Activated T-helper 2 cell treated with anti-CD3 and anti-CD28 coated beads, Interferon-gamma antibody, Interleukin-2, Interleukin-4, amounts not matched to agents 10 μg/mL and 5 μg/mL and 100 μg/mL, durations not matched to agents 14 hours and 24 hours and 36 hours (primary cell): ENCODE measurements at places on chromosomes 1 and 21.

- DNase-seq = no peak
Measured at GRCh38 chr1:23555986-23556634, 3.2 kb downstream of the ID3 start.

DNA sequence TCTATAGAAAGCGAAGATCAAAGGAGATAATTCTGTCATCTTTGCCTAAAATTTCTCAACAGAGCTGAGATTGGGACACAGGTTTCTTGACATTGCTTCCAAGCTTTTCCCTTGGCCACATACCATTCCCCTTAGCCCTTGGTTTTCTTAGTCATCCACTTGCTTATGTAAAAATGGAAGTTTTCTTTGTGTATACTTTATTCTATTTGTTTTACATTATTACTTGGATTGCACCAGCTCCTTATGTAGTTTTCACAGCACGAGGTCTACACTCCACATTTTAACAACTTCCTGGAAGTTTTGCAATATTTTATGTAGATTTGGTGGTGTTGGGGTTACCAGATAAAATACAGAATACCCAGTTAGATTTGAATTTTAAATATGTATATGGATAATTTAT is 129.8 kb downstream of the PLA2G4A start:
- no peak for DNase-seq

- no peak for DNase-seq
Measured at GRCh38 chr21:37916310-37917051, at the start of gene KCNJ6. Gene KCNJ6 (minus strand): TSS chr21:37916457. CDS start chr21:37840682, 75,775 bp downstream.

GRCh38 chr21:42513151-42513984 is at the start of gene SLC37A1:
Gene SLC37A1 (plus strand): TSS chr21:42513852. CDS start chr21:42518455, 4,603 bp downstream.
- peak; percentile 40 for DNase-seq

DNA sequence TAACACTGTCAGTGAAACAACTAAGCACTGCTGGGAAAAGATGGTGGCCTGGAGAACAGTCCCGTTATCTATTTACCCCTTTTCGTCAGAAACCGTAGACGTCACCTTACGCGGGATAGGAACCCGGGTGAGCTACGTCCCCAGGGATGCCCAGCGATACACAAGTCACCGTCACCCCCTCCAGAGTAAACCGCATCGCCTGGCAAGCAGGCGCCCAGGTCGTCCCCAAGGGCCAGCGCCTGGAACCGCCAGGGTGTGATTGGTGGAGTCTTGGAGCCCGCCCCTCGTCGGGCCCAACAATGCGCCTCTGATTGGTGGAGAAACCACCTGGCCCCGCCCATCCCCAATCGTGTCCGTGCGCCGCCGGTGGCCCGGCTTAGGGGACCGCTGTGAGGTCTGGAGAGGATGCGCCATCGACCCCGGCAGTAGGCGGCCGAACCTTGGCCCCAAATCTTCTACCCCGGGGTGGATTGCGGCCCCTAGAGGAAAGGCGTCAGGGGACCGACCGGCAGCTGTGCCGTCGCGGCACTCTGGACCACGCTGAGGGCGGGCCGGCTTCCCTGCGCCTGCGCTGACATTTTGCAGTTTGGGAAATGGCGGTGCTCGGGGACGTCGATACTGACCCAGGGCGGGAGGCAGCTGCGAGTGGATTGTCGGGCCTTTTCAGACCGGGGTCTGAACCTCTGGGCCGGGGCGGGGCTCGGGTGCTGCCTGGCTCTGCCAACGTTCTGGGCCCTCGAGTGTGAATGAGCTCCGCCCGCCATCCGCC is 34.4 kb downstream of the SLC2A1 start:
- peak; percentile 89 for DNase-seq

DNA sequence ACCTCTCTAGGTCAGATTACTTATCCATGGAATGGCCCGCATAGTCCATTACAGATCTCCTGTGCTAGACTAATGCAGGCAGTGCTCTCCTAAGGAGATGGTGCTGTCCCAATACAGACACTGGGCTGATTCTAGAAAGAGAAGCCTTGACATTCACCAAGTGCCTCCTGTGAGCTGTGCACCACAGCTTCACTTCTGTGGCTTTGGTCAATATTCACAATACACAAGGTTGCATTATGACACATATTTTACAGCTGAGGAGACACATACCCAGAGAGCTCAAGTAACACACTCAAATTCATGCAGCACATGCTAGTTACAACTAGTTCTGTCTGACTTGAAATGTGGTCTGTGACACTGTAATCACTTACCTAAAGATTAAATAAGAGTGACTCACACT is 59.4 kb upstream of the LRRC8B start:
- DNase-seq = no peak

GRCh38 chr1:201503397-201504176 is 3.3 kb downstream of the CSRP1 start:
- no peak for DNase-seq

GRCh38 chr21:39788383-39788782 is 43.4 kb downstream of the IGSF5 start:
- no peak for DNase-seq

- no peak for DNase-seq
Measured at GRCh38 chr1:234897390-234897749, 231.3 kb downstream of the TOMM20 start.

GRCh38 chr21:43764576-43765495 is 11.3 kb downstream of the CSTB start:
- no peak for DNase-seq

GRCh38 chr1:174800876-174801275 is 198.9 kb upstream of the CACYBP start:
- no peak for DNase-seq

GRCh38 chr1:197327776-197328364 is 59.8 kb downstream of the CRB1 start:
- no peak for DNase-seq

DNA sequence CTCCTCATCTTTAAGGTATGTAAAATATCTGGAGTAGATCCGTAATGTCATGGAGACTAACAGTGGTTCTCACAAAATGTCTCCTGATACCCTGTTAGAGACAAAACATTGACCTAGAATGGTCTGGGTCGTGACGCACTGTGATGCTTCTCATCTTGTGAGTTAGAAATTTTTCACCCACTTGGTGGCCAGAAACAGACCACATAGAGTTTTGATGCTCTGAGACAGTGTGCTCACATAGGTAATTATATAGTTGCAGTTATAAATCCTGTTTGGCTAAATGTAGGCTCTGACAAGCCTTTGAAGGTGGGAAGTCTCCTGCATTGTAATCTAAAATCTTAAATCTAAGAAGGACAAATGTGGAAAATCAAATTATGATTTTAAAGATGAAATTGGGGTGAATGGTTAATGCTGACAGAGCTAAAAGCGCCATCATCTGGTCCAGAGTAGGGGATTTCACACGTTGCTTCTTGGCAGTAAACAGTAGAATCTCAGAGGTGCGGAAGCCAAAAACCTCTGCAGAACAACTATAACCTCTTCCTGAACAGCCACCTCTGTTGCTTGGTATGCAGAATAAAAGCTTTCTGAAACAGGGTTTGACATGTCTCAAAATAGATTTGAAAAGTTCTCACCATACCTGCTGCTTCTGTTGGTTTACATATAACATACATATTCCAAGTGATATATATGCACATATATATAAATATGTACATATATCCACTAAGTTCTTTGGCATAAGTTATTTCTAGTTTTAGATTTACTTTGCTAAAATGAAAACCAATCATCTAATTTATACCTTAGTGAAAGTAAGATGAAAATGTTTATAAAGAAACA is 17.1 kb downstream of the RPAP2 start:
- peak; percentile 45 for DNase-seq

DNA sequence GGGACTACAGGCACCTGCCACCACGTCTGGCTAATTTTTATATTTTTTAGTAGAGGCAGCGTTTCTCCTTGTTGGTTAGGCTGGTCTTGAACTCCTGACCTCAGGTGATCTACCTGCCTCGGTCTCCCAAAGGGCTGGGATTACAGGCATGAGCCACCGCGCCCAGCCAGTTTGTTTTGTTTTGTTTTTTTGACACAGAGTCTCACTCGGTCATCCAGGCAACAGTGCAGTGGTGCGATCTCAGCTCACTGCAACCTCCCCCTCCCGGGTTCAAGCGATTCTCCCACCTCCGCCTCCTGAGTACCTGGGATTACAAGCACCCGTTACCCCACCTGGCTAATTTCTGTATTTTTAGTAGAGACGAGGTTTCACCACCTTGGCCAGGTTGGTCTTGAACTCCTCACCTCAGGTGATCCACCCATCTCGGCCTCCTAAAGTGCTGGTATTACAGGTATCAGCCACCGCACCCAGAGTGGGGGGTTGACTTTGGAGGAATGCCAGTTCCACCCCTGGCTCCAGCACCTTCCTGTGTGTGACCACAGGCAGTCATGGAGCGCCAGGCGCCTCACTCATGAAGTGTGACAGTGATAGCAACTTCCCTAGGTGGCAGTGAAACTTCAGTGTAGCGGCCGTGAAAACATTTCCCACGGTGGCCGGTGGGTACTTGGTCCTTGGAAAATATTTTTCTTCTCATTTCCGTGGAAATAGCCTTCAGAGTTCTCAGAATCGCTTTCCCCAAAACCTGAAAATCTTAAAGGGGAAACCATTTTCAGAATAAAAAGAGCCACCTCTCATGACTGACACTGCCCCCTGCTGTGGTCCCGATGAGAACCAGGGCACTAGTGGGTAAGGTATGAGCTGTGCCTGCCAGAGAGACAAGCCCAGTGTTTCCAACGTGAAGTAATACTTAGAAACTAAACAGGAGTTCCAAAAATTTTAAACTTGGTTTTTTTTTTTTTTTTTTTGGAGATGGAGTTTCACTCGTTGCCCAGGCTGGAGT is 48.6 kb downstream of the WDR4 start:
- peak; percentile 7 for DNase-seq

DNA sequence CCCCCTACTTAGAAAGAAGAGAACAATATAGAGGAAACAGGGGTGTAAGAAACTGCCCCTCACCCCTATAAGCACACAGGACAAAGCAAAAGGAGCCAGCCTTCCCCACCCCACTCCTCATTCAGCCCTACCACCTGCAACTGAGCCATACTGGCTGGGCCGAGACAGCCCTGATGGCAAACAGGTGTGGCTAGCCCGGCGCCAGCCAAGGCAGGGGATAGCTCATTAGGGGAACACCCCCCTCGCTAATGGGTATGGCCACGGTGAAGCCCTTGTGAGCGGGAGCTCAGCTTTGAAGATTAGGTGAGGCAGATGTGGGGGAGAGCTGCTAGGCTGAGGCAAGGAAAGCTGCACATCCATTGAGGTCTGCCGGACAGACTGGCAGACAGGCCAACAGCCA is 65.5 kb downstream of the ERI3 start:
- no peak for DNase-seq

DNA sequence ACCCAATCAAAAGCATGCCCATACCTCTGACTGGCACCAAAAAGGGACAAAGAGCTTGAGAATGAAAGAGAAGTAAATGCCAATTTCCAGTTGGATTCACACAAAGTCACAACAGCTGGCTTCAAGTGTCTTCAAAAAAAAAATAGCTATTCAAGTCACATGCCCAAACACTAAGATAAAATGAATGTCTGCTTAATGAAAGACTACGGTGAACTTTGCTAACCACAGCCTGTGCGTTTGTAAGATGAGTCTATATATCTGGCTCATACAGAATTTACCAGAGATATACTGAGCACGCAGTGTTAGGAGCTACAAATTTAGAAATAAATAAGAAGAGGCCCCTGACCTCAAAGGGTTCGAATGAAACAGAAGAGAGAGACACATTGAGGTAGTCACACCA is 73.2 kb downstream of the DAB1 start:
- no peak for DNase-seq

DNA sequence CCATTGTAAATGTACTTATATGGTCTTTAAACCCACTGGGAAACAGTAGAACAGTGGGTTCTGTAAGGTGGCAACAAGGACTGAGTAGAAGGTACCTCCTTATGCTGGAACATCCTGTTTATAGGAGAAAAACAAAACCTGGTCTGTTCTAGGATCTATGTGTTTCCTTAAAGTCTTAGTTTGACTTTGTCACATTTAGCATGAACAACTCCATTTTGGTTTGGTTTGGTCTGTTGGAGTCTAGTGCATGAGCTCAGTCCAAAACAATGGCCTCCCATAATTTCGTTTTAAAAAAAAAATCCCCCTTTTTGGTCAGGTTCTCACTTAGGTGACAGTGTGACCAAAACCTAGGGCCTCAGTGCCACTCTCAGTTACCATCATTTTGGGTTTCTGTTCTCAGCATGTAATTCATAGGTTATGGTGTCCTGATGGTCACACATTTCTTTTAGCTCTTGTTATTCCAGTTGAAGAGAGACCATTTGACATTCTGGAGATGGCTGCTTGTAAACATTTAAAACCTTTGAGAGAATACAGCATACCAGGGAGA is 66.4 kb upstream of the IL12RB2 start:
- DNase-seq = no peak

DNA sequence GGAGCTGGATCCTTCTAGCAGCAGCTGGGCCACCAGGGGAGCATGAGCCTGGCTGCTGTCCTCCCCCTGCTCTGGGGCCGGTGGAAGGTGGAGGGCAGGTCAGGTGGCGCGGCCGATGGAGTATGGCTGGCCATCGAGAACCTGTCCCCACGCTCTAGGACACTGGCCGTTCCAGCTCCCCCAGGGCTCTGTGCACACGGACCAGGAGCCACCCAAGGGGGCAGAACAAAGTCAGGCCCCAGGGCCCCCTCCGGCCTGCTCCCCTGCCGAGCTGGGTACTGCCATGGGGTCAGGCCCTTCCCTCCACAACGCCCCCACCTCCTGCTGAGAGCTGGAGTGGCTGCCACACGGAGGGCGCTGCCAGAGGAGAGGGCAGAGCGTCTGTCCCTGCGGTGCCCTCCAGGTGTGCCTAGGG is 4.5 kb upstream of the PLCH2 start:
- DNase-seq = no peak

GRCh38 chr21:31042080-31042464 is 3.8 kb upstream of the KRTAP19-8 start:
- no peak for DNase-seq

GRCh38 chr1:232372431-232372830 is 257.5 kb downstream of the SIPA1L2 start:
- no peak for DNase-seq

- no peak for DNase-seq
Measured at GRCh38 chr21:26783466-26784195, 61.6 kb downstream of the ADAMTS1 start.

- no peak for DNase-seq
Measured at GRCh38 chr1:33895396-33895795, 31.5 kb downstream of the HMGB4 start.

DNA sequence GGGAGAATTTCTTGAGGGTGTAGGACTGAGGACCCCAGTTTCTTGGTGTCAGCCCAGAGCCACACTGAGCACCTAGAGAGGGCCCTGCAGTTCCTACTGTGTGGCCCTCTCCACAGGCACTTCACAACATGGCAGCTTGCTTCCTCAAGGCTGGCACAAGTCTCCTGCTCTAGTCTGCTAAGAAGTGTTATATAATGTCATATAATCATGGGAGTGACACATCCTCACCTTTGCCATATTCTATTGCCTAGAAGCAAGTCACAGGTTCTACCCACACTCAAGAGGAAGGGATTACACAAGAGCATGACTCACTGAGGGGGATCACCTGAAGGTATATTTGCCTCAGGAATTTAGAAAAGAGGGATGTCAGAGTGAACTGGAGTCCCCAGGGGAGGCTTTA is 5.5 kb upstream of the SNX27 start:
- no peak for DNase-seq
